Karpas-422 (cell line): ENCODE measurements at places on chromosomes 7 and 10.

DNA sequence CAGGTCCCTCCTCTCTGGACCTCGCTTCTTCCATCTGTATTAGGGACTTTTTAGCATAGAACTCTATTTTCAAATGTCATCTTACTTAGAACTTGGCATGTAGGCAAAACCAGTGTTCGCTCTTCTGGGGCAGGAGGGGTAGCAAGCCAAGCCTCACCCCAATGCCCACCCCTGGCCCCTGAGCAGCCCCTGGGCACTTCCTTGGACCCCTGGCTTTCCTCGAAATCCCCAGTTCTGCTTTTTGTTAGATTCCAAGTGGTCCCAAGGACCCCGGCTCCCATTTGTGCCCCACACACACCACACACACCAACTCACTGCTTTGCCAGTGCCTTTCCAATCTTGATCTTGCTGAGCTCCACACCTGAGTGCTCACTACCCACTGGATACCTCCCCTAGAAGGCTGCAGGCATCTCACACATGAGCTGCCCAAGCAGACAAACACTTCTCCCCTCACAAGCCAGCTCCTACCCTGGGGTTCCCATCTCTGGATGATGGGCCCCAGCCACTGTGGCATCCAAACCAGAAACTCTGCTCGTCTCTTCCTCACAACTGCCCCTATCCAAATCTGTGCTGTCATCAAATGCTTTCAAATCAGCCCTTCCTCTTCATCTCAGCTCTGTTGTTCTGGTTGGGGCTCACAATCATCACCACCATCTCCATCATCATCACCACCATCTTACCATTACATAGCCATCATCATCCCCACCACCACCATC is 167.9 kb upstream of the ZMIZ1 start:
- DNase-seq: no peak

DNA sequence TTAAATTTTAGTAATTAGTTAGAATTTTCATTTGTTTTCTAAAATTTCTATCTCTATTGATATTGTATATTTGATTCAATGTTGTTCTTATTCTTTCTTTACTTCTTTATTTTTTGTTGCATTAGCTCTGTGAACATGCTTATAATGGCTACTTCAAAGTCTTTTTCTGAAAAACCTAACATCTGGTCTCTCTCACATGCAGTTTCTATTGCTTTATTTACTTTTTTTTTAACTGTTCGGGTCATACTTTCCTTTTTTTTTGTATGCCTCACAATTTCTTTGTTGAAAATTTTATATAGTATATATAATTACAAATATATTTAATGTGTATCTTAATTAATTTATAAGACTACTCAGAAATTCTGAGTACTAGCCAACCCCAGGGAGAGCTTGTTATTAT is 52.1 kb upstream of the PLXDC2 start:
- no peak for DNase-seq

DNA sequence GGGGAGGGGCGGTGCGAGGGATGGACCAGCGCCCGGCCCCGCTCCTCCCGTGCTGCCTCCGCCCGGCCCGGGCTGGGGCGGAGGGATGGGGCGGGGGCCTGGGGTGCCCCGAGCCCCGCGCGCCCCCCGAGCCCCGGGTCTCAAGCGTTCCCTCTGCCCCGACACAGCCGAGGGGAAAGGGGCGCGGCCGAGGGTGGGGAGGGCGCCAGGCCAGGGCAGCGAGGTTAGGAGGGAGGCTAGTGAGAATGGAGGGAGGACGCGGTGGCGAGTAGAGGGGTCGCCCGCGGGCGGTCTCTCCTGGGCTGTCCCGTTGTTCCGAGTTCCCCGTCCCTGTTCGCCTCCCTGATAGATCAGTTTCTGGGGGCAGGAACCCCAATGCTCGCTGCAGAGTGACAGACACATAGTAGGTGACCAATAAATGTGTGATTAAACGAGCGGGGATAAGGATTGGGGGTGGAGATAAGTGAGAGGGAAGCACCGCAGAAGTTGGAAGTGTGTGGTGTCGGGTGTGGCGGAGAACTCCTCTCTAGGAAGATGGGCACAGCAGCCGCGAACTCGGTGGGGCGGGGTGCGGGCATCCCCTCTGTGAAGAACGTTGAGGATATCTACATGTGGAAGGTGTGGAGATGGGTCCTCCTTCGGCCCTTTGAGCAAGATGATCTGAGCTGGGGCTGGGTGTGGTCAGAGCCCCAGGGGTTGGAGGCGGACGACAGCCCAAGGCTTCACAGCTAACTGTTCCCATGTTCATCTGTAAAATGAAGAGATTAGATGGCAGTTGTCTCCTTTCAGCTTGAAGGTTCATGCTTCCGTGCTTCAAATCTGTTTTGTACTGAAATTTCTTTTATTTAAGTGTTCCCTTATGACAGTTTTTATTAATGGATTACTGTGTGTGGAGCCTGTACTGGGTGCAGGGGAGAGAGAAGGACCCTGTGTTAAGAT is 580 bp downstream of the ZNF775 start:
- DNase-seq: peak; percentile 62

DNA sequence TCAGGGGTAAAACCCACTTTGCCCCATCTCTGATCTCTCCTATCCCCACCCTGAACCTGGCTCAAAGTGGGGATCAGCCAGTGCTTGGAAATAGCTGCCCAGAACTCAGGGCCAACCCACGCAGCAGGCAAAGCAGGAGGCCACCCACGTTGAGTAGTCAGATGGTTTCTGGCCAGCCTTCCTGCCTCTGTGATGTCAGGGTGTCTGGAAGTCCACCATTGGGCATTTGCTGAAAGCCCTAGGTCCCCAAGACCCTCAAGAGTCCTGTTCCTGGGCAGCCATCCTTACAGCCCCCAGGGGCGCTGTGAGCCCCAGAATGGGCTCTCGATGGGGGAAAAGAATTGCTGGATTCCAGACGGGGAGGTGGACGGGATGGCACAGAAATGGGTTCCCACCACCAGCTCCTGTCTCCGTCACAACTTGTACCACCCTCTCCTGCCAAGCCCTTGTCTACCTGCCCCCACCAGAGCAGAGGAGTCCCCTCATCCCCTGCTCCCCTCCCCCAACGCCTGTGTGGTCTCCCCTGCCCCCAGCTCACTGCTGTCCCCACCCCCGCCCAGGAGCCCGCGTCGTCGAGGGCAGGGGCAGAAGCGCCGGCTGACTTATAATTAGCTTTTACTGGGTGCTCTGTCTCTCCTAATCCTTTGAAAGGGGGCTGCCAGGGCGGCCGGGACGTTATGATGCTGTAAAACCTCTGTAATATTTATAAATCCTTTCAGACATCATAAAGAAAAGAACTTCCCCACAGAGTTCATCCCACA is 3.9 kb downstream of the MYL10 start:
- DNase-seq: no peak

DNA sequence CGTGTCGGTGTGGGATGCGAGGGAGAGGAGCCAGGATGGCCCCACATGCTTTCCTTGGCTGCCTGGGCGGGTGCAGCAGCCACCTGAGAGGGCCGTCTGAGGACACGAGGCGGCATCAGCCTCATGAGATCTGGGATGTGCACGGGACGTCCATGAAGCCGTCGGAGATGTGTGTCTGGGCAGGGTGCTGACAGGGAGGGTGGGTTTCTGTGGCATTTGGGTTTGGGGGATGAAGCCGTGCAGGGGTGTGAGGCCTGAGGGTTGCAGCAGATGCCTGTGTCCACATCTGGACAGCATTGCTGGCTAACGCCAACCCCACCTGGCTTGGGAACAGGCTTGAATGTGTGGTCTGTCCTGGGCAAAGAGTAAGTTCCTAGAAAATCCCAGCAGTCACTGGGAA is 179.5 kb downstream of the DNAJB6 start:
- DNase-seq: no peak

GRCh38 chr10:70331486-70332268 is 47.9 kb upstream of the NPFFR1 start:
- DNase-seq: peak; percentile 97

- no peak for DNase-seq
Measured at GRCh38 chr7:13077466-13077865, 390.0 kb downstream of the ARL4A start.

DNA sequence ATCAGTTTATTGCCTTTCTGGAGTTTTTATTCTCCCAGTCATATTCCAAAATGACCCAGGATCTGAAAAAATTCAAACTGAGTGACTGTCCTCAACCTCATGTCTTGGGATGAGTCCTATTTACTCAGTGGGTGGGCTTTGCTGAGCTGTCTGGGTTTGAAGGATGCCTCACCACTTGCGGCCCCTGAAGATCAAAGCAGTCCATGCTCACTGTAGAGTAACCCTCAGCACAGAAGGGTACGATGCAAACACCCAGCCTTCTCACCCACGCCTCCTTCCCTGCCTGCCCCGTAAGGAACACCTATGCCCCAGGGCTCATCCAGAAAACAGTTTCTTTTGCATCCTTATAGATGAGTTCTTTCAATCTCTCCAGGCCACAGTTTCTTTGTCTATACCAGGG is 42.2 kb upstream of the GRB10 start:
- no peak for DNase-seq

DNA sequence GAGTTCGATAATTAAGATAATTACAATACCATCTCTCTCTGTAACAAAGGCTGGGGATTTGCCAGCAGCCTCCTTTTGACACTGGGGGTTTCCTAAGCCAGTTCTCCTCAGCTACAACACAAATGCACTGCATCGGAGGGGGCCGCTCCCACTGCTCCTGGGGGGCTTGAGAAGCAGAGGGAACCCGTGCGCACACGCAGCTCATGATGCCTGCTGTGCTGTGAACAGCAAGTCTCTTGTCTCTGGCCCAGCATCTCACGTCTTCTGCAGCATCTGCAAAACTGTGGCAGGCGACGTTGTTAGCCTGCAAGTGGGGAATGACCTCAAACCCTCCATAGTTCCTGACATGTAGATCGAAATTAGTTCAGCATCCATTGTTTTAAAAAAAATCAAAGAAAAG is 5.5 kb downstream of the VIPR2 start:
- DNase-seq: no peak

DNA sequence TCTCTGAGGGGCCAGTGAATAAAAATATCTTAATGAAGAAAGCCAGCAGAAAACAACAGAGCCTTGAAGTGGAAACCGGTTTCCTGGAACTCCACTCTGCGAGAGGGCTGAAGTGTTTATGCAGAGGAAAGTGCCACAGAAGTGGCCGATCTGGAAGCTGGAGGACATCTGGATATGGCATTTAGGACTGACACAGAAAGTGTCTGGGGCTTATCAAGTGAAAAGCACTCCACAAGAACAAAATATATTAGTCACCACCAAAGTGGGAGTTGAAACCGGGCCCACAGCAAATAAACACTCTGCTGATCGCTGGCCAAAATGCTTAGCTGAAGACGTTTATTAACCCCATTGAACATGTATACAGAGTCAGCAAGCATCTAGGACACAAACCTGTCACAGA is 7.8 kb downstream of the NOD1 start:
- no peak for DNase-seq

- no peak for DNase-seq
Measured at GRCh38 chr7:54664235-54665228, 94.5 kb downstream of the SEC61G start.

- no peak for DNase-seq
Measured at GRCh38 chr7:1103789-1104515, 16.0 kb downstream of the GPER1 start.

DNA sequence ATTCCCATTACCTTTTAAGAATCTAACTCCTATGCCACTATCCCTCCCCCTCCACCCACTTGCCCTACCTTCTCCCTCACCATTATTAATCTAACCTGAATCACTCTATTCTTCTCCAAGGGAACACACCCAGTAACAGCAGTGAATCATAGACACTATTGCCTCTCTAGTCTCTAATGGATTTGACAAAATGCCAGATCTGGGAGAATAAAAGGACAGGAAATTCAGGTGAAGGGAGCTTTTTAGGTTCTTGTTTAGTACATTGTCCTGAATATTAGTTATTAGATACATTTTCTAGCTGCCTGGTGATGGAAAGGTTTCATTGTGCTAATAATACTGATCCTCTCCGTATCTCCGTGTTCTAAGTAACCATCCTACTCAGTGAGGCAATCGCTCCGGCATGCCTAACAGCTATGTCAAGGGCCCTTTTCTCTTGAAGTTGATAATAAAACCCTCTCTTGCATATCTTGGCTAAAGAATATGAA is 4.1 kb upstream of the SFR1 start:
- DNase-seq: no peak

- no peak for DNase-seq
Measured at GRCh38 chr10:31607481-31607880, 288.5 kb downstream of the ZEB1 start.

DNA sequence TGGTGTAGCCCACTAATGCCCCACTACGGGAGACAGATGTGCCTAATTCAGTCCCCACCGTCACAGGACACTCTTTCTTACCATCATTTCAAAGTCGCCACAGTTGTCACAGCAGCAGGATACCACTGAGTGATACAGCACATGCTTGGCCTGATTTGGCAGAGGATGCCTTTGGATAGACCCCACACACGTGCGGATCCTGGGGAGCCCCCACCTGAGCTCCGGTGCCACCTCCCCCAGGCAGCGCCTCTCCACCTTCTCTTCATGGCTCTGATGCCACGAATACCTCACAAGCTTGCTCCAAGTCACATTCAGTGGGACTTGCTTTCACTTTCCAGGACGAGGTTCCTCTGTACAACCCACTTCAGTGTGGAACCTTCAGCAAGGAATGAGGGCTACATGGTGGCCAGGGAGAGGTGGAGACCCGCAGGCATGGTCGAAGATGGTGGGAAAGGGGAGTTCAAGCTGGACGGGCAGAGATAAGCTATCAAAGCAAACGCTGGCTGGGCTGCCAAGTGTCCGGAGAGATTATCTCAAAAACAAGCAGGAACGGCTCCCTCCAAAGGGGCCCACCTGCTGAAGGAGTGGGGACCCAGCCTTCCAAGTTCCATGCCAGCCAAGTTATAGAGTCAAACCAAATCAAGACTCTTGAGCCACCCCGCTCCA is 107.4 kb downstream of the ZRANB1 start:
- DNase-seq: no peak

DNA sequence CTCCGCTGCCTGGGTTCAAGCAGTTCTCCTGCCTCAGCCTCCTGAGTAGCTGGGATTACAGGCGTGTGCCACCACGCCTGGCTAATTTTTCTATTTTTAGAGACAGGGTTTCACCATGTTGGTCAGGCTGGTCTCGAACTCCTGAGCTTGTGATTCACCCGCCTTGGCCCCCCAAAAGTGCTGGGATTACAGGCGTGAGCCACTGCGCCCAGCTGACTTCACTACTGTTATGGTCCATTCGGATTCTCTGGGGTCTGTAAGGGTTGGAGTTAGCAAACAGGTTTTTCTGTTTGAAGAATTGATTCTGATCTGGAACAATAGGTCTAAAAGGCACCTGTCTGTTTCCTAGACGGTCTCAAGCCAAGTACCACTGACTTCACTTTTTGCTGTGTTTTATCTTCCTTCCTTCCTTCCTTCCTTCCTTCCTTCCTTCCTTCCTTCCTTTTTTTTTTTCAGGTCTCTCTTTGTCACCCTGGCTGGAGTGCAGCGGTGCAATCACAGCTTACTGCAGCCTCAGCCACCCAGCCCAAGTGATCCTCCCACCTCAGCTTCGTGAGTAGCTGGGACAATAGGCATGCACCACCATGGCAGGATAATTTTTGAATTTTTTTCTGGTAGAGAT is 192.2 kb downstream of the CAMK1D start:
- no peak for DNase-seq
